ENCODE measurements at places on chromosomes 12 and 14.

DNA sequence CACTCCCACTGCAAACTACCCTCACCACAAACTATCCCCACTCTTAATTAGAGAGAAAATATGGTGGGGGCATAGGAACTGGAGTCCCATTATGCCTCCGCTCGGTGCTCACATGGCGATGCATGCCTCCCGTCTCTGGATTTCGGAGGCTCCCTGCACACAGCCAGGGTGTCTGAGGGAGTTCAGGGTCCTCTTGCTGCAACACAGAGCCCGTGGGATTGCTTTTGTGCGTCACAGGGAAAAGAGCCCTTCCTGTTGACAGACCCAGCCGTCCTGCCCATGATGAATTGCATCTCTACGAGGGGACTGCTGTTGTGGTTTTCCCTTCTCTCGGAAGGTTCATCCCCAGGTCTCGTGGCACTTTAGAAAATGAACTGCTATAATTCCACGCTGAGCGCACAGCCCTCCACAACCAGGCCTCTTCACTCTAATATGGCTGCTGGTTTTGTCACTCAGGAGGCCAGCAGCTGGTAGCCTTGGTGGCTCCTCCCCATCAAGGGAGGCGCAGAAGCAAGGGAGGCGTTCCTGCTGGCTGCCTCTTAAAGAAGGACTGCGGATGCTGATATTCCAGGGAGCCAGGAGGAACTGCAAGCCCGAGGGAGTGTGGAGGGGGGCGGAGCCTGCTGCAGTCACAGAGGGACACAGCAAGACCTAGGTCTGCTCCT lies 158.0 kb downstream of the KCNA5 start:
- DNase-seq: no peak

DNA sequence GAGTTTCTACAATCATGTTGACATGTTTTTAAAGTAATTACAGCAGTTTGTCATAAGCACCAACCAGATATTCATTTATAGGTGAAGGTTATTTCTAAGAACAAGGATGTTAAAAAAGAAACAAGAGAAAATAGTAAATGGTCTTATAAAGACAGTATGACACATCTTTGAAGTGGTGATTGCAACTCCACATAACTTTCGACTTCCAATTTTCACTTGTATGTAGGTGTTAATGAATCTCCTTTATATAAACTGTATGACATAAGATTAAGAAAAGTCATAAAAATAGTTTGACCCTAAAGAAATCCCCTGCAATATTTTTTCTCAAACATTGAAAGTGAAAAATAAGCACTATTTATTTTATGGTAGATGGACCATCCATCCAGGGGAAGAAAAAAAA lies 144.8 kb upstream of the PTPRQ start:
- DNase-seq: no peak

DNA sequence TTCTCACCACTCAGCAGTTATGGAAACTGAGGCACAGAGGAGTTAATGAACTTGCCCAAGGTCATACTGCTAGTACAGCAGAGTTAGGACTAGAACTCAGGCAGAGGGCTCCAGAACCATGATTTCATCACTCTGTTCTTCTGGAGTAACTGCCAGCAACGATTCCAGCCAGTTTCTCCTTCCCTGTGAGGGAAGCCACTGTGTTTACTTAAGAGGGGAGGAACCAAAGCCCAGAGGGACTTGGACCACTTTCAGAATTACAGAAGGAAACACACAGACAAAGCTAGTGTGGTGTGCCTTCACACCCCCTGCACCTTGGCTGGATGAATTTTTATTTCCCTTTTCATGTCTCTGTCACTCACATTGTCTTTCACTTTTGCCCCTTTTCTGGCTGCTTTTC lies 398.2 kb downstream of the DPF3 start:
- no peak for DNase-seq

DNA sequence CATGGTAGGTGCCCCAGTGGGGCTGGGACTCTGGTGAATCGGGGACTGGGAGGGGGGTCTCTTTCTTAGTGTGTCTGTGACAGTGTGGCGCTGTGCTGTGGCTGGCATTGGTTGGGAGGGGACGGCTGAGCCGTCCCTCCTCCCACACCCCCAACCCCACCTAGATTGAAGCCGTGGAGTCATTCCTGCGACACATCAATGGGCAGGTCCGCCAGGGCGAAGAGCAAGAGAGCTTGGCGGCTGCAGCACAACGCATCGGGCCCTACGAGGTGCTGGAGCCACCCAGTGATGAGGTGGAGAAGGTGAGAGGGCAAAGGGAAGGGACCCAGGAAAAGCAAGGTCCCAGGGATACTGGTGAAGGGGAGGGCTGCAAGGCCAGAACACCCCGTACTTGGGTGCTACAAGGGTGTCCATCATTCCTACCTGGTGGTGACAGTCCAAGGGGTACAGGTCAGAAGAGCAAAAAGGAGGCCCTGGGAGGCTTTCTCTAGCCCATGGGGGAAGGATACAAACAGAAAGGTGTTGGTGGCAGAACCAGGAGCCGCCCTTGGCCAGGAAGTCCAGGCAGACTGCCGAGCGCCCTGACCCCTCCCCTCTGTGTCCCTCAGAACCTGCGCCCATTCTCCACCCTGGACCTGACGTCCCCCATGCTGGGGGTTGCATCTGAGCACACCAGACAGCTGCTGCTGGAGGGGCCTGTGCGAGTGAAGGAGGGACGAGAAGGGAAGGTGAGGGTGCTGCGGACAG lies 7.4 kb downstream of the PLEKHG6 start:
- no peak for DNase-seq

DNA sequence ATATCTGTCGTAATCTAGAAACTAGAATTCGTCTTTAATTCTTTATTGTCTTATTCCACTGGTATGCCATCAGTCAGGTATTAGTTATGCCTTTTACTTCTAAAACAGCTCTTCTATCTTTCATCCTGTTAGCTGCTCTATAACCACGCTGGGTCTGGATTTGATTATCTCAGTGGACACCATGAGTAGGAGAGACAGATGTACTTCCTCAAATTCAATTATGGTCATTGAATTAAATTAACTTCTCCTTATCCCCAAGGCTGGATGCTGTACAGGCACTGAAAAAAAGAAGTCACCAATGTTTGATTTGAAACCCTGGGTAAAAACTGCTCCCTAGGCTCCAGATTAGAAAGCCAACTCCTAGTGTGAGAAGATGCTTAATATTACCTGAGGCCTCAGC lies 107.3 kb downstream of the PIK3C2G start:
- no peak for DNase-seq

DNA sequence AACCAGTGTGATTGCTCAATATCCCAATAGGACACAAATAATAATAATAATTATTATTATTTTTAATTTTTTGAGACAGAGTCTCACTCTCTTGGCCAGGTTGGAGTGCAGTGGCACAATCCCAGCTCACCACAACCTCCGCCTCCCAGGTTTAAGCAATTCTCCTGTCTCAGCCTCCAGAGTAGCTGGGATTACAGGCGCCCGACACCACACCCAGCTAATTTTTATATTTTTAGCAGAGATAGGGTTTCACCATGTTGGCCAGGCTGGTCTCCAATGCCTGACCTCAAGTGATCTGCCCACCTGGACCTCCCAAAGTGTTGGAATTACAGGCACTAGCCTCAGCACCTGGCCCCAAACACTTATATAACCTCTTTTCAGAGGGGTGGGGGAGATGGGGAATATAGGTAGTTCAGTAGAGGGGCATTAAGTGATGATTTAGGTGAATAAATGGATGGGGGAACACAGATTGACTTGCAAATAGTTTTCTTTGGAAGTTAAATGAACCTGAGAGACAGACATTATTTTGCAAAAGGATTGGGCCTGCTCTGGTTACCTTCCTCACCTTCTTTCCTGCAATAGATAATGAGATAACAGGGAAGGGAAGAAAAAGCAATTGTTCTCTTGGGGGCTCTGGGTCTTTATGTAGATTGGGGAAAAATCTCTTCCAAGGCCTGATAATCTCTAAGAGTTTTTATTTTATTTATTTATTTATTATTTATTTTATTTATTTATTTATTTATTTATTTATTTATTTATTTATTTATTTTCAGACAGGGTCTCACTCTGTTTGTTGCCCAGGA lies 57.7 kb downstream of the RESF1 start:
- no peak for DNase-seq

- DNase-seq: no peak
Observed at GRCh38 chr14:70742316-70742715, 67.0 kb downstream of the MAP3K9 start.

DNA sequence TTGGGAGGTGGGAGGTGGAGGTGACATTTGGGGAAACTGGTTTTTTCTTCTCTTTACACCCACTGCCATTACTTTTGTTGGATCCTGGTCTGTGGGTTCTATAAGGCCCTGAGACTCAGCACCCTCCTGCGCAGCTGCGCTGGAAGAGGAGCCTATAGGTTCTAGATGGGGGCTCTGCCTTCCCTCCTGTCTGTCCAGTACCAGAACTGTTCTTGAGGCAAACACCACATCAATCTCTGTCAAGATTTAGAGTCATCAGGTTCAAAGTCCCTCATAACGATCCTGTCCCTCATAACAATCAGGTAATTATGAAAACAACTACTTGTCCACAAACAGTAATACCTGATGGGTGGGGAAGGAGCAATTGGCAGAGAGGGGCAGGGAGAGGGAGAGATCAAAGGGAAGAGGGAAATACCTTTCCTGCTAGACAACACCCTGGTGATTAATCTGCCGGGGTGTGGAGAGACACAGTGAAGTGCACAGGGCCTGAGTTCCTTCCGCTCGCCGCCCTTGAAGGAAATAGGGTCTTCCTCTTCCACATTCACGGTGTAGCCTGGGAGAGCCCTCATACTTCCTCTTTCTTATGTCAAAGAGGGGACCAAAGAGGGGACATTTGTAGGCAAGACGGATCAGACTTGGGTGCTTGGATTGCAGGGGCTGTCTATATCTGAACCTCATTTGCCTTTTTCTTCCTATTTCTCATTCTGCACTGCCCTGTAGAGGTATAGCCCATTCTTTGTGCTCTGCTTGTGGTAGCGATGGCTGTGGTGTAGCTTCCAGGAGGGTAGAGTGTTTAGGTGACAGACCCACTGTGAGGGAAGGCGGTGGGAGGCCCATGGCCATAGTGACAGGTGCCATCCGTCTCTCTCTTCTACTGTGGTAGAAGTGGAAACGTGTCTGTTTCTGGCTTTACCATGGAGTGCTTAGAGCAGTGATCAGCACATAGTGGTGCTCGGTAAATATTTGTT lies 12.6 kb downstream of the GPRC5A start:
- DNase-seq: no peak

- DNase-seq: no peak
Observed at GRCh38 chr14:62445570-62445969, 599.7 kb downstream of the KCNH5 start.

Data from stimulated activated CD8-positive, alpha-beta memory T cell treated with anti-CD3 and anti-CD28 coated beads, Interleukin-7, amount 100 ng/mL, for 24 hours (primary cell).